ENCODE measurements at places on chromosomes 3 and 15.
A peak's percentile ranks its signal among the peaks of the same experiment; 100 is the strongest.

DNA sequence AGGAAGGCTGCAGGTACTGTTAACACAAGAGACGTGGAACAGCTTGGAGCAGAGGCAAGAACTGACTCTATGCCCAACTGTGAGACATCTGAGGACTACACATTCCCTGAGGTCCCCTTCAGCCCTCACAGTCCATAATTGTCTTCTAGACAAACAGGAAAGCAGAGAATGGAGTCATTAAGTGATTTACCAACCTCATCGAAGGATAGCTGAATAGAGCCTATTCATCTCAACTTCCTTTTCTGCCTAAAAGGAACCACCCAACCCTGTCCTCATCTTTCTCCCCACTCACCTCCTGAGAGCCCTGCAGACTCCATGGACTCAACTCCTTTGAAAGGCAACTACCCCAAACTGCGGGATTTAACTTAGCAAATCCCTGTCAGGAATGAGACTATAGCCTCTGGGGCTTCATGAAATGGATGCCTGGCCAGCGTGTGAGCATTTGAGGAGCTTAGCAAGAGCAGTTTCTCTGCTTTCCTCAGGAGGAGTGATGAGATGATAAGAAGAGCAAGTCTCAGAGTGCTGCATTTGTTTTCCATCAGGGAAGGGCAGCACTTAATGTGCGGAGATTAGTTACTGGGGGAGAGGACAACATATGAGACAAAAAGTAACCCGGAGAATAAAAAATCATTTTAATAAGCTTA, 61.5 kb upstream of the FILIP1L start:
- DNase-seq: no peak

DNA sequence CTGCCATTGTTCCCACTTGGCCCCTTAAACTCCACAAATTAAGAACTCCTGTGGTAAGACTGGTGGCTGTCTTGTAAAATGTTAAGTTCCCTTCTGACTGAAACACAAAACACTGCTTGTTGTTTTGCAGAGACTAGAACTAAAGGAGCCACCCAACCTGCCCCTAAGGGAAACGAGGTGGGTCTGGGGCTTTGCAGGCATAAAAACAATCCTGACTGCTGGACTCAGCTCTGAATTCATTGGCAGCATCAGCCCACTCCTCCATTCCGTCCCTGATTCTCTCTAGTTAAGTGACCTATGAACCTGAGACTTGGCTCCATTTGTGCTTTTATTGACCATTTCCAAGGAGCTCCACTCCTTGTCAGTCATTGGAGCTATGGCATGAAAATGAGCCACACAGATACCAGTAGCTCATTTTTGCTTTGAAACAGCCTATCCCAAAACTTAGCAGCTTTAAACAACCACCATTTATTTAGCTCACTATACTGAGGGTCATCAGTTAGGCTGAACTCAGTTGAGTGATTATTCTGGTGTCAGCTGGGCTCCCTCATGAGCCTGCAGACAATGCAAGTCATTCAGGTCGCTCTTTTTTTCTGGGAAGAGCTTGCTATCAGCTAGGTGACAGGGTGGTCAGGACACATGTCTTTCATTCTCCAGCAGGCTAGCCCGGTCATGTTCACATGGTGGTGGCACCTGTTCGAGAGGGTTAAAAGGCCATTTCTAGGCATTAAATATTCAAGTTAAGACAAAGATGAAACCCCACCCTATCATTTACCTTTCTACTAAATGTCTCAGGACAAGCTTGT, 175.1 kb upstream of the CTNNB1 start:
- DNase-seq: no peak

DNA sequence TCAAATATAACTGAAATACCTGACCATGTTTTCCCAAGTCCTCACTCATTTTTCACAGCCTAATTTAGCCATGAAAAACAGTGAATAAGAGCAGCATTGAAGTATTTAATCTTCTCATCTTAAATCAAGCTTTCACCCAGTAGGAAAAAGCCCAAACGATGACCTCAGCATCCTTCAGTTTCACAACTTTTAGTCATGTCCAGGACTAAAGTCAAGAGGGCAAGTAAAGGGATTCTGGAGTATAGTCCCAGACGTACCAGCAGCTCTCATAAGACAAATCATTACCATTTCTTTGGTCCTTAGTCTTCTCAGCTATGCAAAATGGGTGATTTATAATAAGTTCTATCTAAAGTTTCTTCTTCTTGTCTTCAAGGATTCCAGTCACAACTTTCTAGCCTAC, 237.3 kb downstream of the IL5RA start:
- no peak for DNase-seq

DNA sequence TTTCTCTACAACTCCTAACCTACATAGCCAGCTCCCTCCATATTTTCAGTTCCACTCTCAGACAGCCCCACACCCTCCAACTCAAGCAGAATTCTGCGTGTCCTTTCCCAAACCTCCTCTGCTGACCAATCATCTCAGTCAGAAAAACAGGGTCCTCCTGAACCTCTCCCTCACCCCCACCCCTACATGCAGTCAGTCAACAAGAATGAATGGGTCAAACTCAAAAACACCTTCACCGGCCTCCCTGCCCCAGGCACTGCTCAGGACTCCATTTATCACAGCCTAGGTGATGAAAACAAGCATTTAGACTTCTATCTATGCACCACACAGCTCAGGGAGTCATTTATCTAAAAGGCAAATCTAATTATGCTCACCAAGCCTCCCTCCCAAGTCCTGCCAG, 32.4 kb downstream of the MYL3 start:
- no peak for DNase-seq

DNA sequence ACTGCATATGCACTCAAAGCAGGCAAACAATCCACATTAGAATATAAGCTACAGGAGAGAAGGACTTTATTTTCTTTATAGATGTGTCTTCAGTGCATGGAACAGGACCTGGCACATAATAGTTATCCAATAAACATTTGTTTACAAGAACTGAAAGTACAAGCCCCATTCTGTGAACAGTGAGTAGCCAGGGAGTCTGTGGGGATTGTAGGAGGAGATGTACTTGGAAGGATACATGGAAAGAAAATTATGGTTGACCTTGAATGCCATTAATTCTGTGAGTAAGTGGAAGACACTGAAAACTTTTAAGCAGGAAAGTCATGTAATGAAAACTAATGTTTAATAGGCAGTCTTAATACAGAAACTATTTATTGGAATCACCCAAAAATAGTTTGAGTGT, 28.3 kb downstream of the MASP1 start:
- no peak for DNase-seq

DNA sequence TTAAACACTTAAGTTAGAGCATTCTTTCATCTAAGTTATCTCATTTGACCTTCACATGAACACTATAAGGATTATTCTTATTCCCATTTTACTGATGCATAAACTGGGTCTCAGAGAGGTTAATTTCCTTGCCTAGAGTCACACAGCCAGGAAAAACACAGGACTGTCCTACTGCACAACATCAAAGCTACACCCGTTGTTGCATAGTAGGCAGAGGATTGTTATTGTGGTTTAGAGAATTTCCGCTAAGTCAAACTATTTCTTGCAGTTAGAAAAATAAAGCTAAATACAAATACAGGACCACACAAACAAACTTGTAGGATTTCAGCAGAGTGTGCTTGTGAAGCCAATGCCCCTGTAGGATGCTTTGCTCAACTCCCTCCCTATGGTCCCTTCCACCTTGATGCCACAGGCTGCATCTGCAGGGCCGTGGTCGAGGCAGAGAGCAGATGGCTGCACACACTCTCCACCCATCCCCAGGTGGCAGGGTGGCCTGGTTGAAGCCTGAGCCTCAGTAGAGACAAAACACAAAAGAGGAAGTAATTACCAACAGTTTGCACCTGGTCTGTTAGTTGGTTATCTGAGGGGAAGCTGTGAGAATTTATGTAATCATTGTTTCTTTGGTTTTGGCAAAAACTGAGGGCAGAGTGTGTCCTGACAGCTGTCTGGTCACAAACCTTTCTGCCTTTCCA, 41.1 kb upstream of the SKOR1 start:
- DNase-seq: no peak

DNA sequence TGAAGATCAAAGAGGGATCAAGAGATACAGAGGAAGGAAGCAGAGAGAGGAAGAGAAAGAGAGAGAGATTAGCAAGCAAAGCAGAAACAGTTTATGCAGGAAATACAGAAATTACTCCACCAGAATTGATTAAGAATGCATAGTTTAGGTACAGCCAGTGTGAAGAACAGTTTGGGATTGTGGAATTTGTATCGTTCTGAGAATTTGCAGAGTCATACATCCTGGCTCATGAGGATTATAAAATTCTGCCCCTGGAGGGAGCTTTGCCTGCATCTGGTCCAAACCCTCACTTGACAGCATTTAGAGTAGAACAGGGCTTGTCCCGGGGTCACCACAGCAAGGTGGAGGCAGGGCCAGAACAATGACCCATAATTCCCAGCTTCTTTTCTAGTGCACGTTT, 44.1 kb downstream of the MASP1 start:
- no peak for DNase-seq

- no peak for DNase-seq
Observed at GRCh38 chr15:74783072-74783807, 1.4 kb downstream of the CSK start.

GRCh38 chr15:26841514-26841913, 25.3 kb upstream of the GABRA5 start:
- DNase-seq: no peak

GRCh38 chr3:33134026-33134625, 20.3 kb downstream of the CRTAP start:
- no peak for DNase-seq

DNA sequence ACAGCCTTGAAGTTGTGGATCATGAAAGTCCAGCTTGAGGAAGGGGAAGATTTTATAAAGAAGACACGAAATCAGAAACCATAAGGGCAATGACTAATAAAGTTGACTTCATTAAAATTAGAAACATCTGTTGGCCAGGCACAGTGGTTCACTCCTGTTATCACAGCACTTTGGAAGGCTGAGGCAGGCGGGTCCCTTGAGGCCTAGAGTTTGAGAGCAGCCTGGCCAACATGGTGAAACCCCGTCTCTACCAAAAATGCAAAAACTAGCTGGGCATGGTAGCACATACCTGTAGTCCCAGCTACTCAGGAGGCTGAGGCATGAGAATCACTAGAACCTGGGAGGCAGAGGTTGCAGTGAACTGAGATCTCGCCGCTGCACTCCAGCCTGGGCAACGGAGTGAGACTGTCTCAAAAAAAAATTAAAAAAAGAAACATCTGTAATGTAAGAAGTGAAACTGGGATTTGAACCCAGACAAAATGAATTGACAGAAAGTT, 7.9 kb upstream of the UBXN7 start:
- DNase-seq: peak; percentile 68

DNA sequence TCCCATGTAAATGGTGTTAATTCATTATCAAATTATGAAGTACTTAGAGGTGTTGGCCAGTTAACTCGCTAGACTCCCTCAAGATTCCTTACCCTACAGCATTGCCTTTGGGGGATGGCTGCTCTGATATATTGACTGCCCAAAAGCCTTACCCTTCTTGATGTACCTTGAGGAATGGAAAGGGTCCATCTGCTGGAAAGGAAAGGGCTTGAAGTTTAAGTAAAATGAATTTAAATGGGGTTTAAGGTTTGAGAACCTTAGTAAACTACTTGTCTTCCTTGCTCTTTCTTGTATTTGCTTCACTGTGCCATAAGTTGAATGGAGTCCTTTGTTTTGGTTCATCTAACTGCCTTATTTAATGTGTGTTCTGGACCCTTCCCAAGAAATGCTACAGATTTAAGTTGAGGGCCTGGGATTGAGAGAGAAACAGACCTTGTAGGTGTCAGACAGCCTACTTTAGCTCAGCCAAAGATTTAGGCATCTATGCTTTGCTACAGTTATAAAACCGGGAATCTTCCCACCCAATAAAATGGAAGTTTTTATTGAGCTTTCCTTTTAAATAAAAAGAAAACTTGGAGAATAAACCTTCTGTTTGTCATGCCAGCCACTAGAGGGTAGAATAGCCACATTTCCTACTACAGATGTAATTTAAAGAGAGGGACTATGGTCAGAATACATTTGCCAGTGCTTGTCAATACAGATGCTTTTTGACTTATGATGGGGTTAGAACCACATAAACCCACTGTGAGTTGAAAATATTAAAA, 25.3 kb downstream of the CMSS1 start:
- DNase-seq: peak; percentile 63

- DNase-seq: no peak
Observed at GRCh38 chr3:103057003-103057402, 622.2 kb downstream of the ZPLD1 start.

- DNase-seq: no peak
Observed at GRCh38 chr3:115666920-115667737, 43.8 kb downstream of the GAP43 start.

DNA sequence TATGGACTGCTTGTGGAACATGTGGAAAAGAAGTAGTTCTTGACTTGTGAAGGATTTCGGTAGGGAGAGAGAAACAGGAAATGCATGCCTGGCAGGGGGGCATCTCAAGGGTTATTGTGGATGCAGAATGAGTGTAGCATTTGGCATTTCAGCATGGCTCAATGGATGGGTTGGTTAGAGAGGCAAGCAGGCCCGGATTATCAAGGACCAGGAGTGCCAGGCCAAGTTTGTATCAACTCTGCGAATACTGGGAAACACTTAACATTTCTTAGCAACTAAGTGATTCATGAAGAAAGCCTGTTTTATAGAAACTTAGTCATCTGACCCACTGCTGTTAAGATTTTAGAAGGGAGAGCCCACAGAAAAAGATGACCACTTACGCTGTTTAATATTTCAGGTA, 33.6 kb downstream of the KIF15 start:
- DNase-seq: no peak

DNA sequence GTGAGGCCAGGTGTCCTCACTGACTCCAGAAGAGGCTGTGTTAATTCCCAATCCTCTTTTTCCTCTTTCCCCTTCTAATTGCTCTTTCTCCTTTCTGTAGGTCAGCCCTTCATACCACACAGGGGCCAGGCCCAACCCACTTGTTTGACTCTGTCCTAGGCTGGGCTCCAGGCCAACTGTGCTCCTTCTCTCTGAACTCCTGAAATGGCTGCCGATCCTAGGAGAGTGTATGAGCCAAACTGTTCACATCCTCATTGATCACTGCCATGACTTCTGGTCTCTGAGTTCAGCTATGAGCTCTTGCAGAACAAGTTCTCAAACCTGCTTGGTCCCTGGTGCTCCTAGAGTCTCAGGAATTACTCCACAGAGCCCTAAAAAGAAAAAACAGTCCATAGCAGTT, 145.1 kb downstream of the VGLL4 start:
- DNase-seq: peak; percentile 28

DNA sequence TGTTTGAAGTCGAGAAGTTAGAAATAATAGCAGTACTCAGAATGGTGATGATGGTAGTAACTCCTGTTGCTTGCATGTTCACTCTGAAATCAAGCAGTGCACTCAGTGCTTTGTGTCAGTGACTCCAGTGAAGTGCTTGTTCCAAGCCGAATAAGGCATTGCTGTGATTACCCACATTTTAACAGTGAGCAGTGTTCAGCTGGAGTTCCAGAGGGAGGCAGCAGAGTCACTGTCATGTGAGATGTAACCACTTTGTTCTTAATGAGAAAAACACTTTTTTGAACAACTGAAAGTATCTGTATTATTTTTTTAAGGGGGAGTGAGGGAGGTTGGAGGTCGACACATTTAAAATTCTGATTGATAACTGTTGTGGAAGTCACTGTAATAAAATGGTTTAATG, 3.7 kb downstream of the MDFIC2 start:
- peak; percentile 2 for DNase-seq

GRCh38 chr3:87462228-87462627, 185.8 kb upstream of the POU1F1 start:
- DNase-seq: no peak

All from fibroblast of the conjunctiva (primary cell).